ENCODE measurements at places on chromosomes 4 and X. TPM values are rescaled to one million over a fixed set of nuclear protein-coding genes. Genes with fewer than 3 reads are reported as not detected.

The DMP1 gene
- total RNA-seq: 0.11 TPM

The TBC1D8B gene
- total RNA-seq: 5.8 TPM

The TRIM75 gene
- not detected for total RNA-seq

The GABRG1 gene
- 0.17 TPM for total RNA-seq

The STBD1 gene
- 2.0 TPM for total RNA-seq

The TMPRSS11D gene
- not detected for total RNA-seq

The TASL gene
- total RNA-seq: not detected

The ZCCHC18 gene
- total RNA-seq: 2.6 TPM

The VCX2 gene
- total RNA-seq: not detected

The RRH gene
- not detected for total RNA-seq

The IL3RA gene
- total RNA-seq: not detected

The TEX13B gene
- 3.4 TPM for total RNA-seq

The CRLF2 gene
- total RNA-seq: not detected

The CT45A5 gene
- not detected for total RNA-seq

The NWD2 gene
- total RNA-seq: not detected

The DUX4 gene
- total RNA-seq: not detected

The ALPK1 gene
- total RNA-seq: 0.50 TPM

The TAF7L gene
- total RNA-seq: 0.17 TPM

The CLNK gene
- not detected for total RNA-seq

The EMCN gene
- total RNA-seq: not detected

The IBSP gene
- total RNA-seq: not detected

The FRMD7 gene
- total RNA-seq: not detected

The GLRA2 gene
- not detected for total RNA-seq

The FGB gene
- 2.3 TPM for total RNA-seq

The IL2 gene
- total RNA-seq: 0.64 TPM

The NHSL2 gene
- 8.1 TPM for total RNA-seq
